ENCODE measurements at places on chromosomes 4 and X.

DNA sequence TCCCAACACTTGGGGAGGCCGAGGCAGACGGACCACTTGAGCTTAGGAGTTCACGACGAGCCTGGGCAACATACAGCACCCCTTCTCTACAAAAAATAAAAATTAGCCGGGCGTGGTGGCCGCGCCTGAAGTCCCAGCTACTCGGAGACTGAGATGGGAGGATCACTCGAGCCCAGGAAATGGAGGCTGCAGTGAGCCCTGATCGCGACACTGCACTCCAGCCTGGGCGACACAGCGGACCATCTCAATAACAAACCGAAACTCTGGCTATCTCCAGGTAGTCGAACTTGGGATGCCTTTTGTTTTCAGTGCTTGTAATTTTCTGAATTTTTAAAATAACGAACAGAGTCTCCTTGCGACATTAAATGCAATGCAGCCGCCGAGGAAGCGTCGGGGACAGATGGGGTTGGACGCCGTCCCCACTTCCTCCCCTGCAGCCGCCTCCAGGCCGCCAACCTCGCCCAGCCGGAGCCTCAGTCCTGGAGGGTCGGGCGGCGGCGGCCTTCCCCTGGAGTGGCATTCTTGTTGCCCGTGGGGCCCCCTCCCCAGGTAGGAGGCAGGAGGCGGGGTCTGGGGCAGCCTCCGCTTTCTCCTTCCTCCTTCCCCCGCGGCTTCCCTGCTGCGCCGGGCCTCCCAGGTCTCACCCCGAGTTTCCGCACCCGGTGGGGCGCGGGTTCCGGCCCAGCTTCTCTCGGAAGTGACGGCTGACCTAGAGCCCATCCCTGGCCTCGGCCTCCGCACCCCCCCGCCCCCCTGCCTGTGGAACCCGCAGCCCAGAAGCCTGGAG is 14.6 kb downstream of the HMX1 start:
- no peak for DNase-seq

GRCh38 chr4:119664168-119664907 is 35.7 kb upstream of the PDE5A start:
- no peak for DNase-seq

DNA sequence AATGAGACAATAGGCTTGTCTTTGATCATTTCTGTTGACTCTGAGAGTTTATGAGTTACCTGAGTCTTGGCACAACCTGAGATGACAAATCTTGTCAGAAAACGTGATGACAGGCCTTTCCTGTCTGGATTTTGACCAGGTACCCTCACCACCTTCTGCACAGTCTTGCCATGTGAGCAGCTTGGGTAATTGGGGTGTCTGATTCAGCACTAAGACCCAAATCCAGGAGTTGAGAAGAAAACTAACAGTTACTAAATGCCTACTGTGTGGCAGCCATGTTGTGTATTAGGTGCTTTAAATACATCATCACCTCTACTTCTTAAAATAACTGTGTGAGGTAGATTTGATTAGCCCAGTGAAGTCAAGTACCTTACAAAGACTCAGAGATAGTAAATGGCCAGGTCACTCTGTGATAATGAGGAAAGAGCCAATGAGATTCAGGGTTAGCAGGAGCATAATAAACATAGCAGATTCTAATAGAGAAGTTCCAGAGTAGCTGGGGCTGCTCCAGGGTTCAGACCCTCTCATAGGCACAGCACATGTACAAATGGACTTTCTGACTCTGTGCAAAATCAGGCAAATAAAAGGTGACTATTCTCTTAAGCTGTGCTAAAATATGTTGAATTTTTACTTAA is 2.8 kb downstream of the EREG start:
- DNase-seq = no peak

DNA sequence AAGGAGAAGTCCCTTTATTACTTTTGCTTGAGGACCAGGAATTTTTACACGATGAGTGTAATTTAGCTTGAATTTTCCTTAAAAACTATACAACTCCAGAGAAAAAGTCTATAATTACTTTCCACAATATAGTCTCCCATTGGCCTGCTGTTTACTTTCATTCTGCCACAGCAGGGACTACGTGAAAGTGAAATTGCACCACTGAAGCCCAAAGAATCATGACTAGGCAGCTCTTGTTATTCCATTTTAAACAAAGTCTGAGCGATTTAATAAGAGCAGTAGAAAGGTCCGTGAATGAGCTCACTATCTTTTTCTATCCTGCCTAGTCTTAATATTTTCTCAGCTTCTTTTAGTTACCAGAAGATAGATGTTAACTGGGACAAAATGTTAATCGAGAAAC is 68.6 kb downstream of the ADGRG4 start:
- no peak for DNase-seq

GRCh38 chrX:23729214-23729613 is 13.9 kb downstream of the ACOT9 start:
- no peak for DNase-seq

GRCh38 chr4:68077737-68078136 is 51.9 kb downstream of the TMPRSS11F start:
- no peak for DNase-seq

- no peak for DNase-seq
These were observed 353.0 kb downstream of the ADAM29 start for GRCh38 chr4:175271010-175271630.

DNA sequence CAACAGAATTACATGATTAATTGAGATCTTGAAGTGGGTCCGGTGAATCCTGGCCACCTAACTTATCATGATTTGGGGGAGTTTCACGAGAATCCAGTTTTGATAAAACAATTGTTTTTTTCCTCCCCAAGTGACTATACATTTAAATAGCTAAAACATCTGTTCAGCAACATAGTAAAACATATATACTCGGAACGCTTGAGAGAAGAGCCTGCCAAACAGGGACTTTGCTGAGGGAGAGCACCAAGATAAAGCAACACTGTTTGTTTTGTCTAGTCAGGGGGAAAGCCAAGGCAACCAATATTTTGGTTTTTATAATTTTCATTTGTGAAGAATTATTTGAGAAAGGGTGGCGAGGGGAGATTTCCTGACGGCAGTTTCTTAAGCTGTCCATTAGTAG is 381 bp downstream of the PHEX start:
- no peak for DNase-seq

- DNase-seq = no peak
These were observed 51.9 kb downstream of the RBM47 start for GRCh38 chr4:40577588-40578253.

DNA sequence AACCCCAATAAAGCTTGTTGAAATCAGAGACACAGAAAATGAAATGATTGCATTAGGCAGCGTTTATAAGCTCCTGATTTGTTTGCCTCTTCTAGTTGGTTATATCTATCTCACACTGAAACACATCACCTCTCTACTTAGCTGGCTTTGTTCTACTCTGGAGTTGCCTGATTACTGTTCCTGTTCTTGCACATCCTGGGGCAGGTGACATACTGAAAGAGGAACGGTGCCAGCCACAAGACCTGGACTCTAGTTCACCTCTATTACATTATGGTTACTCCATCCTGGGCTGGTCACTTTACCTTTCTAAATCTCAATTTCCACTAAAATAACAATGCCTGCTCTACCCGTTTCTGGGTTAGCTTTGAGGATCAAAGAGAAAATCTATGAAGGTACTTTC is 47.9 kb downstream of the TRIM2 start:
- DNase-seq = no peak

GRCh38 chr4:150038335-150039076 is 39.7 kb upstream of the DCLK2 start:
- no peak for DNase-seq

- no peak for DNase-seq
These were observed 7.8 kb downstream of the HMGB3 start for GRCh38 chrX:150990910-150991309.

All from stimulated activated CD8-positive, alpha-beta memory T cell treated with anti-CD3 and anti-CD28 coated beads, Interleukin-7, amount 100 ng/mL, for 1 hour (primary cell).